ENCODE measurements at places on chromosomes 12 and 14. TPM values are rescaled to one million over a fixed set of nuclear protein-coding genes. Genes with fewer than 3 reads are reported as not detected.

Gene BRAP
- total RNA-seq: 25.3 TPM

Gene PZP
- not detected for total RNA-seq

Gene IFI27L1
- 6.7 TPM for total RNA-seq

Gene CLMN
- total RNA-seq: 51.5 TPM

Gene RAD51AP1
- 4.6 TPM for total RNA-seq

Gene MYO1H
- total RNA-seq: not detected

Gene CPSF2
- 42.6 TPM for total RNA-seq

Gene SLC25A47
- not detected for total RNA-seq

Gene TSHR
- 0.37 TPM for total RNA-seq

Gene PLEKHH1
- total RNA-seq: 0.15 TPM

Gene KRT71
- not detected for total RNA-seq

Gene OR9K2
- total RNA-seq: not detected

Gene MGP
- 0.81 TPM for total RNA-seq

Gene C14orf132
- total RNA-seq: 0.70 TPM

Gene CBLN3
- 128 TPM for total RNA-seq

Gene RPGRIP1
- total RNA-seq: 0.86 TPM

Gene SYNDIG1L
- total RNA-seq: not detected

Gene L3HYPDH
- 74.5 TPM for total RNA-seq

Gene MMP14
- total RNA-seq: 3.5 TPM

Gene TM7SF3
- 42.0 TPM for total RNA-seq

Gene PLCZ1
- not detected for total RNA-seq

Gene OR10G3
- not detected for total RNA-seq

Gene EXOC5
- total RNA-seq: 60.0 TPM
